ENCODE measurements at places on chromosomes 2 and 18.

GRCh38 chr2:112154246-112155117 lies 16.3 kb downstream of the FBLN7 start:
- no peak for DNase-seq

DNA sequence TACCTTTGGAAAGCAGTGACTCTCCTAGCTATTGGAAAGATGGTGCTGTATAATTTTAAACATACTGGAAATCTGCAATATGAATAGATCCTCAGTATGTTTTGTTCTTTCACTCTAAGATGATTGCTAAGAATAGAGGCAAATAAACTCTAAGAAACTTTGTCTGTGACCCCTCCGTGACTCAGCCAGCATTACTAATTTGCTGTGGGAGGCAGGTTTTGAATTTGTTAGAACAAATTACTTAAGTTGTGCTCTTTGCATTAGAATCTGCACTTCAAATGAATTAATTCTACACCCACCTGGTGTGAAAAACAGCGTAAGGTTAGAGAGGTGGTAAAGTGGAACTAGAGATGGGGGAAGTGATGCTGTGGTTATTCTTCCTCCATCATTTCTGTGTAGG lies 142.2 kb downstream of the RAPGEF4 start:
- peak; percentile 40 for DNase-seq

DNA sequence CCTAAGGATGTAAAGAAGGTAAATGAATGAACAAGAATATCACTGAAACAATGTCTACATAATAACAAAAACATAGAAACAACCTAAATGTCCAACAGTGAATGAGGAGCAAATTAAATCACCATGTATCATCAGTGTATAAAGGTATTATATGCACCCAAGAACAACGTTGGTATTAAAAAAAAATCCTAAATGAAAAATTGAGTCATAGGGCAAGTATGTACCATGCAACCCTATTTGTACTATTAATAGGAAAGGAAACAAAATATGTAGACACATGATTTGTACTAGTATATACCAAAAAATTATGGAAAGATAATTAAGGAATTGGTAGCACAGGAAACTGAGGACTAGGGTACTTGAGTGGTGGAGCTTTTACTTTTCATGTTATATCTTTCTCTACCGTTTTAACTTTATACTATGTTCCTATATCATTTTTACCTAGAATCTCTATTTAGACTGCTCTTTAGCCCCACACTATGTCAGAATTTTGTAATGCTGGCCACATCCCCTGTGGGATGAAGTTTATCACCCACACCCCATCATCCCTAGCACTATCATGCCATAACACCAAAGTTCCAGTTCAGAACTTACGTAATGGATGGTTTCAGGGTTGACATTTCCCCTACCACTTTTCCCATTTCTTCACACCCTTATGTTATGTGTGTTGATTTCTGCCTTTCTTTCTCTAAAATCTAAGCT lies 25.6 kb downstream of the IKZF2 start:
- DNase-seq = peak; percentile 26

- no peak for DNase-seq
Measured at GRCh38 chr2:151655663-151656398, 78.4 kb downstream of the NEB start.

DNA sequence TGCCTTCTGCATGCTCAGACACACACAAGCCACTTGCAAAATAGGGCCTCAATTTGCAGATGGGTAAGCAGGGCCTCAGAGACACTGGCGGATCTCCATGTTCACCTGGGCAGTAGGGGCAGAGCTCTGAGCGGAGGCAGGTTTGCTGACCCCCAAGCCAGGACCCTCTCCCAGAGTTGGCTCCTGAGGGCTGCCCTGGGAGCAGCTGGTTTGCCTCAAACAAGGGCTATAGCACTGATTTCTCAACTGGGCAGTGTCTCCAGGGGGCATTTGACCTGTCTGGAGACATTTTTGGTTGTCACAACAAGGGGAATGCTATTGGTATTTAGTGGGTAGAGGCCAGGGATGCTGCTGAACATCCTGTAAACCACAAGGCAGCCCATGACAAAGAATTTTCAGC lies 11.6 kb downstream of the GLI2 start:
- peak; percentile 48 for DNase-seq

GRCh38 chr2:97931858-97932225 lies 63.9 kb downstream of the TMEM131 start:
- DNase-seq = no peak

GRCh38 chr18:27277554-27277953 lies 92.4 kb upstream of the CHST9 start:
- no peak for DNase-seq

DNA sequence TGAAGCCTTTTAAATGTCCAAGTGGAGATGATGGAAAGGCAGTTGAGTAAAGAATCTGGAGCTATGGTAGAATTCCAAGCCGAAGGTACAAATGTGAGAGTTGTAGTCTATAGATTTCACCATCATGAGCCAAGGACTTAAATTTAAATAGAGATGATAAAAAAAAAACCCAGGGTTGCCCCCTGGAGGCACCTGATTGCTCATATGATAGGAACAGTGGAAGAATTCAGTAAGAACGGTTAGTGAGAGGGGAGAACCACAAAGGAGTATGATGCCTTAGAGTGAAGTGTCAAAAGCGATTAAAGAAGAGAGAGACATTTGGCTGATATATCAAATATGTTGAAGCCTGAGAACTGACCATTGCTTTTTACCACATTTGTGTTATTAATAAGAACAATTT lies 11.9 kb downstream of the NYAP2 start:
- peak; percentile 4 for DNase-seq

Data from EH (cell line).